Cortex of kidney (tissue), 1 donor: ENCODE measurements at places on chromosomes 5 and 9.

DNA sequence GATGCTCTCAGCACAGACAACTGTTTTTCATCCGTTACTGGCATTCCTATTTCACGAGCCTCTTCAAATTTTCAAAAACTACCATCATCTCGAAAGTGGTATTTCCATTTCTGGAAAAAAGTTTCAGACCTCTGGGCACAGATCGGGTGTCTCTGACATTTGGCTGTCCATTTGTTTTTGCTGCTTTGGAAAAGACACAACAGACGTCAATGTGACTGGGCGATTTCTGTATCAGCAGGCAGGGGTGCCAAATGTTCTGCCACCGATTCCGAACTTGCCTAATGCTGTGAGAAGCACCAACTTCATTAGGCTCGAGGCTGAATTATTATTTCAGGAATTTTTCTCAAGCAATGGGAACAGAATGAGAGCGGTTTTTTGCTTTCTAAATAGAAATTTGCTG, 105.6 kb downstream of the ARSB start:
- DNase-seq = no peak

DNA sequence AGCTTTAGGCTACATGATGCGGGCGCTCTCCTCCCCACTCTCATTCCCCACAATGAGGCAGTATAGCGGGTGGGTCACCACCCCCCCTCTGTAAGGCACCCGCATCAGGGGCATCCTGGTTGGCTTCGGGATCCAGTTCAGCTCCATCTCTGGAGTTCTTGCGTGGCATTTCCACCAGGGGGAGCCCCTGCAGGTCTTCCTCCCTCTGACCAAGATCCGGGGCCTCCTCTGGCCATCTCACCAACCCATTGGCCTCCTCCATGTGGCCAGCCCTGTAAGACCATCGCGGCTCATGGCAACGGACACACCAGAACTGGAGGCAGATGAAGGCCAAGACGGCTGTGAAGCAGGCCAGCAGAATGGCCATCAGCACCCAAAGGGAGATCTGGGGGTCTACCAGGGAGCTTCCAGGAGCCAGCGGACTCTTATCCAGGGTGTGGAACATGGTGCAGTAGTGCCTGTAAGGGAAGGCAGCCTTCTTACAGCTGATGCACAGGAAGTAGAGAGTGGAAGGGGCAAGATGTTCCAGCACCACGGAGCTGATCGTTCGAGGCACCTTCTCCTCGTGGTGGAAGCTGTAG, 77.0 kb downstream of the CYFIP2 start:
- no peak for DNase-seq

DNA sequence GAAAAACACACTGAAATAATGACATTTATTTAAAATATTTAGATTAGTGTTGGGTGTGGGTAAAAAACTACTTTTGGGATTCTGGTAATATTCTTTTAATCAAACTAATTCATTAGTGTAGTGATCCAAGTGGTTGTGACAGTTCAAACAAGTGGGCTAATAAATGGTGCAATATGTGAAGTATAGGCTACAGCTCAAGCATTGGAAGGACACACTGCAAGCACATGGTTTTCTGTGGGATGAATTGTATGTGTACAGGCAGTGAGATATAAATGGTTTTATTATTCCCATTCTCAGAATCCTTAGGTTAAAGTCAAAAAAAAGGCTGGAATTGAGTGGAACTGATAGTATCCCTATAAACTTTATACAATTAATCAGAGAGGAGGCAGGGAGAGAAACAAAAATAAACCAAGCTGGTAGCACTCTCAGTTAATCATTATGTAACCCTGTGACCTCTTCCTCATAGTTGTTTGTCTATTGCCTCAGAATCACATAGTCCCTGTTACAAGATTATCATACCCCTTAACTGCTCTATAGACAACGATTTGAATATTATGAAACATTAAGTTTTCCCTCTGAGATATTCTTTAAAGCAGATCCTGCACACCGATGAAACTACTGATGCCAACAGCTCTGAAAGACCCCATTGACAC, 1755.4 kb upstream of the ACO1 start:
- DNase-seq = no peak

GRCh38 chr5:72325566-72326305, 5.6 kb downstream of the PTCD2 start:
- no peak for DNase-seq

- DNase-seq = no peak
These were observed 2.1 kb downstream of the FGF18 start for GRCh38 chr5:171421331-171422262.

- DNase-seq = no peak
These were observed 129.3 kb downstream of the RXRA start for GRCh38 chr9:134455537-134455933.

GRCh38 chr9:133476036-133476931, 2.6 kb downstream of the SLC2A6 start:
- DNase-seq = no peak

- no peak for DNase-seq
These were observed 23.1 kb upstream of the AKNA start for GRCh38 chr9:114410910-114411309.

GRCh38 chr9:134939080-134939733, 21.5 kb upstream of the FCN1 start:
- DNase-seq = no peak

DNA sequence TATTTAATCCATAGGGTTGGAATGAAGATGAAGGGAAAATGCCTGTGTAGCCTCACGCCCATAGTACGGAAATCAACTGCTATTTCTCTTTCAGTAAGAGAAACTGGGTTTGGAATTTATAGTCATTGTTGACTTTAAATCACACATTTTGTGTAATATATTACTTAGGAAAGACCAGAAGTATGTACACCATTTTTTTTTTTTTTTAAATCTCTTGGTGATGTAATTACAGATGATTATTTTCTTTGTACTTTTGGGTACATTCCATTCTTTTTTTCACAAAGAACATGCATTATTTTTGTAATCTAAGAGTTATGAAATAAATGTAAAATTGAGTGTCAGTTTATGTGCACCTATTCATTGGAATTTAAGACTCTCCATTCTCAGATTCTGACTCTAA, 45.7 kb downstream of the POC5 start:
- no peak for DNase-seq

- DNase-seq = no peak
These were observed 33.0 kb upstream of the CTNNAL1 start for GRCh38 chr9:109046346-109046745.

DNA sequence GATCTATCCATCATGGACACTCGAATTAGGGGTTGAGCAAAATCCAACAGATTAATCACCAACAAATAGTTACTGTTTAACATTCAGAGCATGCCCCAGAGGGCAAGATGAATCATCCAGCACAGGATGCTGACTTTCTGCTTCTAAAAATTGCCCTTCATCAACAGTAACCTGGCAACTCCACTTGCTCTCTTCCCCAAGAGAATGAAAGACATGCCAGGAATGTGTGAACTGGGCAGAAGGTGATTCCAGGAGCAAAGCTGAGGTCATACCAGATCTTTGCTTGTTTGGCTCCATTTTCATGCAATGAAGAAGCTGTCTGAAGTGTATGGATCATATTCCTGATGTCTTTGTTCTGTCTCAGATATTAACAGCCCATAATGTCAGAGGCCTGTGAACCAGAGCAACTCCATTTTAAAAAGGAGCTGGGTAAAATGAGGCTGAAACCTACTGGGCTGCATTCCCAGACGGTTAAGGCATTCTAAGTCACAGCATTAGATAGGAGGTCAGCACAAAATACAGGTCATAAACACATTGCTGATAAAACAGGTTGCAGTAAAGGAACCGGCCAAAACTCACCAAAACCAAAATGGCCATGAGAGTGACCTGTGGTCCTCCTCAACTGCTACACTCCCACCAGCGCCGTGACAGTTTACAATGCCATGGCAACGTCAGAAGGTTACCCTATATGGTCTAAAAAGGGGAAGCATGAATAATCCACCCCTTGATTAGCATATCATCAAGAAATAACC, 2.5 kb upstream of the ZNF367 start:
- DNase-seq = no peak

DNA sequence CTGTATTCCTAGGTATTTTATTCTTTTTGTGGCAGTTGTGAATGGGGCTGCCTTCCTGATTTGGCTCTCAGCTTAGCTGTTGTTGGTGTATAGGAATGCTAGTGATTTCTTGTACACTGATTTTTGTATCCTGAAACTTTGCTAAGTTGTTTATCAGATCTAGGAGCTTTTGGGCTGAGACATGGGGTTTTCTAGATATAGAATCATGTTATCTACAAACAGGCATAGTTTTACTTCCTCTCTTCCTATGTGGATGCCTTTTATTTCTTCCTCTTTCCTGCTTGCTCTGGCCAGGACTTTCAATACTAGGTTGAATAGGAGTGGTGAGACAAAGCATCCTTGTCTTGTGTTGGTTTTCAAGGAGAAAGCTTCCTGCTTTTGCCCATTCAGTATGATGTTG, 129.9 kb downstream of the DMXL1 start:
- no peak for DNase-seq

DNA sequence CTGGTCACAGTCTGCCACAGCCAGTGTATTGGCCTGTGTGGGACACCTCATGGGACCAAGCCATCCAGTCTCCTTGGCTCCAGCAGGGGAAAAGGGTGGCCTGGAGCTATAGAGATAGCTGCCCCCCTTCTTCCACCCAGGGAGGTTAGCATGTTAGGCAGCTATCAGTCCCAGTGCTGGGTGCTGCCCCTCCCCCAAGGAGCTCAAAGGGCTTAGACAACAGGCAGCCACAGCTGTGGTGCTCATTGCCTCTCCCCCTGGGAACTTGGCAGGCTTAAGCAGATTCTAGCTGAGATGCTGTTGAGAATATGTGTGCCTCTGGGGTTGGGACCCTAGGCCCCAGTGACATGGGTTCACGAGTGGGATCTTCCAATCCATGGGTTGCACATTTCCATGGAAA, 226.0 kb upstream of the PTGER4 start:
- no peak for DNase-seq

DNA sequence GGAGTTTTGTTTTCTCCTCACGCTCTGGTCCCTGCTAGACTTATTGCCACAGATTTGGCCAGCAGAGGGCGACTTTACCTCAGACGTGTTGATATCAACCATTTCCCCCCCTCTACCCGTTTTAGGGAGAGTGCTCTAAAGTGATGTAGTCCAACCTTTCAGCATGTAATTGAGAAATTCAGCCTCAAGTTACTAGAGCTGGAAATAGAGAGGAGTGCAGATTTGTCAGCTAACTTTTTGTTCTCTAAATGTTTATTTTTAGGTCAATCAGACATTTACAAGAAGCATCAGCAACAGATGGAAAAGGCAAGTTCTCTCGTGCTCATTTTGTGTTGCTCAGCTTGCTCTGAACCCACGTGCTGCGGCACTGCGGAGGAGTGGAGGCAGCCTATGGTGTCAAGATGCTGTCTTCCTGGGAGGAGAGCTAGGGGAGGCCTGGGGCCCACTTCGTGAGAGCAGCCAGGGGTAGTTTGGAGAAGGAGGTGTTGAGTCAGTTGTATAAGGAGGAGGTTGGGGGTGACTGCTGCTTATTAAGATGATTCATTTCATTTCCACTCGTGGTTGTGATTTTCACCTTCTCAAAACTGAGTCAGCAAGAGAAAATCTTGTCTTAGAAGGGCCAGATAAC, 53.6 kb downstream of the GPR107 start:
- DNase-seq = no peak

DNA sequence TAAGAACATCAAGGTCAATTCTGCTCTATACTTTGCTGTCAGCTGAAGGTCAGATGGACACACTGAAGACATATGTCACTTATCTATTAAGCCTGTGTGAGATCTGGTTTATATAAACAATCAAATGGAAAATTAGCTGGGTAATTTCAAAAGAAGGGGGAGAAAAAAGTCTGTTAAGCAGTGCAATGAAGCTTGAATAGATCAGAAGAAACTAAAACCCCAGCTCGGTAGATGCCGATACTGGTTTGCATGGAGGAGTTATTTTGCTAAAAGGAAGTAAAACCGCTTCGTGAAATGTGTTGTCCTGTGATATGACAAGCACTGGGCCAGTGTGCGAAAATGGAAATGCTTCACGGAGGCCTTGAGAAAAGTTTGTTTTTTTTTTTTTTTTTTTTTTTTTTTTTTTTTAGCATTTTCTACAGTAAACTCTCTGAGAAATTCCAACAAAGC, 148.8 kb downstream of the MEF2C start:
- DNase-seq = no peak

GRCh38 chr9:130304116-130304515, 38.6 kb downstream of the HMCN2 start:
- no peak for DNase-seq

- no peak for DNase-seq
These were observed 220.9 kb downstream of the MAPKAP1 start for GRCh38 chr9:125486152-125486508.

- DNase-seq = no peak
These were observed 45.4 kb upstream of the MYOT start for GRCh38 chr5:137822158-137822764.

DNA sequence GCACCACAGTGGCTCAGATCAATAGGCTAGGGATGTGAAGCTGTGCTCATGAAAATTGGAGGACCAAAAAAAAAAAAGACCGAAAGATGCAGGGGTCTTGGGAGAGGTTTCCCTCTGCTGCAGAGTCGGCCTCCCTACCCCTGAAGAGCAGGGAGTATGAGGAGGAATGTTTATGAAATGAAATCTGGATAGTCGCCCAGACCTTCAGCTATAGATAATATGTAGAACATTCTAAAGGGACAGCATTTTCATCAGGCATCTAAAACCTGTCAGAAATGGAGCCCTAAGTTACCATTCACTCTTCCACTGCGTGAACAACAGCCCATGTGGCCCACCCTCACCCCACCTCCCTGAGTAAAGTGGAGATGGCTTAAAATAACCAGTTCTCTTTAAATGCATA, 122.9 kb downstream of the TMEM174 start:
- DNase-seq = no peak

GRCh38 chr9:15101095-15101494, 190.9 kb upstream of the FREM1 start:
- no peak for DNase-seq

- no peak for DNase-seq
These were observed 302.1 kb downstream of the FBXL17 start for GRCh38 chr5:108079753-108080152.

DNA sequence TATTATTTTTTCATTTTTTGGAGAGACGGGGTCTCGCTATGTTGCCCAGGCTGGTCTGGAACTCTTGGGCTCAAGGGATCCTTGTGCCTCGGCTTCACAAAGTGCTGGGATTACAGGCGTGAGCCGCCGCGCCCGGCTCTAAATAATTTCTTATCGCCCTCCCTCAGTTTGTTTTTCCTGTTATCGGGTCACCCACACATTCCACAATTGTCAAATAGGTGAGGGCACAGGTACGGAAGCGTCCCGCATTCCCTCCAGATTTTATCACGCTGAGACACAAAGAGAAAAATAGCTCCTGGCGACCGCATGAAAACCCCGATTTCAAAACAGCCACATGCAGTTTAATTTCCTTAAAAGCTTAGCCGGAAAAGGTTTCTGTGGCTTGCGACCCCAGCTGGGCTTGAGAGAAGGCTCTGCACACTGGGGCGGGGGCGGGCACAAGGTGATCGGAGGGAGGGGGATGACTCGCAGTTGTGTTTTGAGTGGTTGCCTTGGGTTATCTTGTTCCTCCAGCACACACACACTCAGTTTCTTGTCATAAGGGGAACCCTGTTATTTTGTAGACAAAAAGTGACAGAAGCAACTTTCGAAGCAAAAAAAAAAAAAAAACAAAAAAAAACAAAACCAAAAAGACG, 717 bp upstream of the IQGAP2 start:
- DNase-seq = no peak

- no peak for DNase-seq
These were observed 672 bp upstream of the ITGA2 start for GRCh38 chr5:52988335-52989024.

GRCh38 chr5:170393958-170394357, 4.8 kb upstream of the KCNMB1 start:
- DNase-seq = no peak

- DNase-seq = no peak
These were observed 287.8 kb downstream of the TLR4 start for GRCh38 chr9:117992006-117992405.
